B cell (primary cell): ENCODE measurements at places on chromosomes 13 and 19. TPM values are rescaled to one million over a fixed set of nuclear protein-coding genes. Genes with fewer than 3 reads are reported as not detected.

Gene SELENOV
- polyA plus RNA-seq: not detected in 2 replicates

Gene TINCR
- polyA plus RNA-seq: 0.37 and 0.54 TPM in 2 replicates

Gene CBLC
- not detected in 2 replicates for polyA plus RNA-seq

Gene CLEC17A
- 163 and 180 TPM in 2 replicates for polyA plus RNA-seq

Gene DIAPH3
- polyA plus RNA-seq: 0.03 and 0.14 TPM in 2 replicates

Gene MEIS3
- not detected in 2 replicates for polyA plus RNA-seq

Gene NLRP9
- not detected in 2 replicates for polyA plus RNA-seq

Gene RASIP1
- 0.19 TPM in 1 of 2 replicates, not detected in the other for polyA plus RNA-seq

Gene ERICH4
- polyA plus RNA-seq: not detected in 2 replicates

Gene IRGC
- not detected in 2 replicates for polyA plus RNA-seq

Gene NLRP11
- 0.07 and 0.24 TPM in 2 replicates for polyA plus RNA-seq

Gene KLK3
- polyA plus RNA-seq: not detected in 2 replicates

Gene LILRA5
- 1.3 and 1.8 TPM in 2 replicates for polyA plus RNA-seq

Gene CD22
- 1,437 and 1,715 TPM in 2 replicates for polyA plus RNA-seq

Gene N4BP2L2
- 63.9 and 66.3 TPM in 2 replicates for polyA plus RNA-seq

Gene PDE4C
- polyA plus RNA-seq: 0.13 TPM in 1 of 2 replicates, not detected in the other

Gene SUPT20H
- polyA plus RNA-seq: 35.5 and 43.8 TPM in 2 replicates

Gene ACTMAP
- 7.7 and 11.4 TPM in 2 replicates for polyA plus RNA-seq

Gene ZNF681
- polyA plus RNA-seq: 0.91 and 1.1 TPM in 2 replicates

Gene CRX
- not detected in 2 replicates for polyA plus RNA-seq

Gene TMC4
- not detected in 2 replicates for polyA plus RNA-seq

Gene CCDC70
- polyA plus RNA-seq: not detected in 2 replicates

Gene ZNF610
- 1.5 and 1.6 TPM in 2 replicates for polyA plus RNA-seq

Gene ACP7
- polyA plus RNA-seq: not detected in 2 replicates

Gene LSR
- 29.9 and 37.2 TPM in 2 replicates for polyA plus RNA-seq

Gene ZNF460
- 8.4 and 15.3 TPM in 2 replicates for polyA plus RNA-seq

Gene ZNF726
- polyA plus RNA-seq: 3.9 and 5.6 TPM in 2 replicates

Gene LRRC8E
- polyA plus RNA-seq: not detected in 2 replicates

Gene SHD
- polyA plus RNA-seq: not detected in 2 replicates

Gene NLRP4
- polyA plus RNA-seq: 0.45 and 1.3 TPM in 2 replicates

Gene EFNB2
- polyA plus RNA-seq: 0.04 and 0.19 TPM in 2 replicates

Gene PLPP2
- polyA plus RNA-seq: 0.17 and 1.3 TPM in 2 replicates

Gene ZNF155
- polyA plus RNA-seq: 3.8 and 8.1 TPM in 2 replicates

Gene KLK14
- polyA plus RNA-seq: 0.49 and 1.5 TPM in 2 replicates

Gene HMGB1
- 79.2 and 220 TPM in 2 replicates for polyA plus RNA-seq

Gene ZNF614
- 3.5 and 6.5 TPM in 2 replicates for polyA plus RNA-seq

Gene NANOS3
- polyA plus RNA-seq: 0.49 TPM in 1 of 2 replicates, not detected in the other

Gene CD37
- 1,422 and 2,188 TPM in 2 replicates for polyA plus RNA-seq

Gene IGFL2
- polyA plus RNA-seq: not detected in 2 replicates

Gene GRIN2D
- polyA plus RNA-seq: not detected in 2 replicates
